ENCODE measurements at places on chromosomes 13 and 19. TPM values are rescaled to one million over a fixed set of nuclear protein-coding genes. Genes with fewer than 3 reads are reported as not detected.

The OR4F17 gene
- total RNA-seq, result not detected

The PSG3 gene
- total RNA-seq, result 0.17 TPM

The ERVK3-1 gene
- 98.3 TPM for total RNA-seq

The FCAR gene
- not detected for total RNA-seq

The GPC5 gene
- not detected for total RNA-seq

The GNG8 gene
- not detected for total RNA-seq

The ONECUT3 gene
- total RNA-seq, result 0.01 TPM

The DIAPH3 gene
- 8.0 TPM for total RNA-seq

The IL17D gene
- 1.0 TPM for total RNA-seq

The CCDC159 gene
- total RNA-seq, result 4.3 TPM

The ZNF723 gene
- total RNA-seq, result not detected

The TMEM147 gene
- total RNA-seq, result 432 TPM

The KLF5 gene
- 31.9 TPM for total RNA-seq

The CPT1C gene
- total RNA-seq, result 13.3 TPM

The CCDC122 gene
- 3.5 TPM for total RNA-seq

The KLK7 gene
- total RNA-seq, result not detected

The KIR2DL3 gene
- total RNA-seq, result not detected

The ZNF560 gene
- not detected for total RNA-seq

The AKAP8L gene
- total RNA-seq, result 40.0 TPM

The PSG4 gene
- 1.0 TPM for total RNA-seq

The KLK8 gene
- total RNA-seq, result not detected

The ZSCAN4 gene
- total RNA-seq, result not detected

The RUBCNL gene
- 0.07 TPM for total RNA-seq

The SBSN gene
- 3.7 TPM for total RNA-seq

The SRRM5 gene
- 1.1 TPM for total RNA-seq

The SIGLEC5 gene
- total RNA-seq, result not detected

The TTC9B gene
- total RNA-seq, result 0.79 TPM

The RASL11A gene
- 2.9 TPM for total RNA-seq

The GNG7 gene
- total RNA-seq, result not detected

The DCAF15 gene
- 18.1 TPM for total RNA-seq

The HCN2 gene
- 33.1 TPM for total RNA-seq

The HPN gene
- 0.17 TPM for total RNA-seq

The GRIN3B gene
- total RNA-seq, result 3.1 TPM

The FUT3 gene
- total RNA-seq, result not detected

The LRRC63 gene
- total RNA-seq, result not detected

The LRRC8E gene
- 5.9 TPM for total RNA-seq

The FLT3 gene
- not detected for total RNA-seq

The AKT2 gene
- total RNA-seq, result 185 TPM

The ZNF667 gene
- not detected for total RNA-seq

The ADGRL1 gene
- total RNA-seq, result 3.0 TPM

The CRB3 gene
- 4.1 TPM for total RNA-seq

The CCNA1 gene
- total RNA-seq, result 0.54 TPM

The ZNF471 gene
- total RNA-seq, result 0.02 TPM

The FOSB gene
- total RNA-seq, result 15.8 TPM

The RELB gene
- 50.7 TPM for total RNA-seq

The VAV1 gene
- 7.1 TPM for total RNA-seq

The KRTDAP gene
- total RNA-seq, result not detected

The HCST gene
- not detected for total RNA-seq

Measured in A549 treated with CpdA at 1 μM for 4 hours (cell line).